ENCODE measurements at places on chromosomes 2 and 18. TPM values are rescaled to one million over a fixed set of nuclear protein-coding genes. Genes with fewer than 3 reads are reported as not detected.
A peak's percentile ranks its signal among the peaks of the same experiment; 100 is the strongest.

GRCh38 chr2:173451941-173452340 lies 97.3 kb downstream of the CDCA7 start:
- DNase-seq, result no peak

- no peak for DNase-seq
These were observed 642 bp upstream of the KCNK3 start for GRCh38 chr2:26691881-26692278.

DNA sequence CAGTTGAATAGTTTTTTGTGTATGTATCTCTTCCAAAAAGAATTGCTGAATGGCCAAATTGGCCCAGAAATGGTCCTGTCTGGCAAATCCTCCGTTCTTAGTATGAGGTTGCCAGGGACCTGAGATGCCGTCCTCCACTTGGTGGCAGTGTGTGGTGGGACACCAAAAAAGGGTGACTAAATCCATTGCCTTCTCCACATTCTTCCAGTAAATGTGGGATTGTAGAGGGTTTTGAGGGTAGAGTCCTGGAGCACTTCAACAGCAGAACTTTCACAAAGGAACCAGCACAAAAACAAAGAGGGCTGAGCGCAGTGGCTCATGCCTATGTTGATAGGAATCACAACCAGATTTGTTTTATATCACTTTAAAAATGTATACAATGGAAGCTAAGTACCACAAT lies 199.9 kb downstream of the BCL2 start:
- DNase-seq, result no peak

TMEM163 gene
- polyA plus RNA-seq, result 1.6 TPM

GRCh38 chr2:127004893-127005600 lies 101.9 kb downstream of the BIN1 start:
- no peak for DNase-seq

DNA sequence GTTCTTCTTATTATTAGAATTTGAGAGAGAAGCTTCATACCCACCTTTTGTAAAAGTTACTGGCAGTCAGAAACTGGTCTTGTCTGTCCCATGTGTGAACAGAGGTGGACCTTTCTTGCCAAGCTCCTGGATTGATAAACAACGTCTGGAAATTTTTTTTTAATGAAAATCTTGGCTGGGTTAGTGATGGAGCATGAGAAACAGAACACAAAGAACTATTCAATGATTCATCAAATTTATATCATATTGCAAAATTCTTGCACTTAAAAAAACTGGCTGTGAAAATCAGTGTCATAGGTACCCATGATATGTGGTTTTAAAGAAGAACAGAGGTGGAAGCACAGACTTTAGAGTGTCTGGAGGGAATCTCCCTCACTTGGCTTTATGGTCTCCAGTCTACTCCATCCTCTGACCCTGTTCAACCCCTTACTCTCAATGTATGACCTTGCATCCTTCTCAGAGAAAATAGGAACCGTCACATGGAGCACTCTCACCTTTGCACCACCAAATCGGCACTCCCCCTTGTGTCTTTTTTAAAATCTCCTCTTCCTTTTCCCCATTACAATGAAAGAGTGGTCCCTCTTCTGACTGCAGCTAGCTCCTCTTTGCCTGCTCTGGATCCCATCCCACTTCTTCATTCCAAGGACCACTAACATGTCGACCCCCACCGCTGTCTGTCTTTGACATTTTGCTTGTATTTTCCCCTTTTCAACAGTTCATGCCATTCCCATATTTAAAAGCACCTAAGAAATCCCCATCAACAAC lies 58.2 kb downstream of the COPS8 start:
- no peak for DNase-seq

CAB39 gene
- 102 TPM for polyA plus RNA-seq

DNA sequence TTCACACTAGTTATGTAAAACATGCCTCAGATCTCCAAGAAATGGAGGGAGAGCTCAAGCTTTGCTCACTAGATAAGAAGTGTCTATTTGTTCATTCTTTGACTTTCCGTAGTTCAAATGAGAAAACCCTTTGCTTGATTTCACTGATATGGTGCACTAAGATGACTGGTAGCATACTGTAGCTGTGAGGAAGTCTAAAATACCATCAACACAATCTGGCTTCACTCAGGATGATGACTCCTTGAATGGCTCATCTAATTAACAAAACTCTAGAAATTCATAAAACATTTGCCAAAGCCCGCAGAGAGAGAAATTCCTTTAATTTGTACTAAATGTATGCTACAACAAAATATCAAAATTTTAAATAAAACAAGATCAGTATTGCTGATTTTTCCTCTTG lies 152.8 kb upstream of the STK17B start:
- no peak for DNase-seq

EHBP1 gene
- 45.0 TPM for polyA plus RNA-seq

GRCh38 chr2:58876126-58876525 lies 635.0 kb upstream of the FANCL start:
- no peak for DNase-seq

DNA sequence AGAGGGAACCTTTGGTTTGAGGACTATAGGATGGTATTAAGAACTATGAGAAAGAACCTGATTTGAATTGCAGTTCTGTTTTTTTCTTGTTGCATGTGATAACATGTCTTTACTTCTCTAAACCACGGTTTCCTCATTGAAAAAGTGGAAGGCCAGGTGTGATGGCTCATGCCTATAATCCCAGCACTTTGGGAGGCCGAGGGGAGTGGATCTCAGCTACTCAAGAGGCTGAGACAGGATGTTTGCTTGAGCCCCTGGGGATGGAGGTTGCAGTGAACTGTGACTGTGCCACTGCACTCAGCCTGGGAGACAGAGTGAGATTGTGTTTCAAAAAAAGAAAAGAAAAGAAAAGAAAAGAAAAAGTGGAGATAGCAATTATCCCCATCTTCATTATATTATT lies 32.3 kb downstream of the SCN9A start:
- no peak for DNase-seq

GRCh38 chr2:173086518-173087213 lies 11.0 kb downstream of the MAP3K20 start:
- DNase-seq, result no peak

- no peak for DNase-seq
These were observed 217.0 kb downstream of the NCK2 start for GRCh38 chr2:105961599-105962146.

DNA sequence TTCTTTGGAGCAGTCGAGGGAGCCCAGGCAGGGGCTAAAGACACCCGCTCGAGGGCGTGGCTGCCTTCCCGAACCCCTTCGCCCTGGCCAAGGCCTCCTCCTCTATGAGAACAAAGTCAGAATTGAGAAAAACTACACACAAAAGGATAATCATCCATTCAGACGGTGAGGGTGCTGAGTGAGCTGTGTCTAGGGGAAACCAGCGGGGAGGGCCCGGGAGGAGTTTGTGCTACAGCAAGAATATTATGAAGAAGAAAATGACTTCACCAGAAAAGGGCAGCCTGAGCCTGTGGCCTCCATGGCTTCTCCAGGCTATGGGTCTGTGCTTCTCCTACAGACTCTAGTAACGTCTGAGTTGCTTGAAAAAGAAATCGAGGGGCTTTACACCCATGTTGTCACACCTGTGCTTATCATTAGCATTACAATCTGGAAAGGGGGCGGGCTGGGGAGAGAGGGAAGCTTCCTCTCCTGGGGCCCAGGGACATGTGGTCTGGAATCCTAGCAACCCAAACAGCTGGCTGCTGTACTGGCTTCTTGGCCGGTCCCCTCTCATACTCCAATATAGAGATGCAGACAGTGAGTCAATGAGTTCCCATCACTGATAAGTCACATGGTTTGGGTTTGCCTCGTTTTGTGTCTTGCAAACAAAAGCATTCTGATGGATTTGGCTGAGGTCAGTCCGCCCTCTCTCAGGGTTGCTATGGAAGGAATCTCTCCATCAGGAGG lies 52.0 kb upstream of the ARL4C start:
- no peak for DNase-seq

NCKAP5 gene
- 8.1 TPM for polyA plus RNA-seq

DNA sequence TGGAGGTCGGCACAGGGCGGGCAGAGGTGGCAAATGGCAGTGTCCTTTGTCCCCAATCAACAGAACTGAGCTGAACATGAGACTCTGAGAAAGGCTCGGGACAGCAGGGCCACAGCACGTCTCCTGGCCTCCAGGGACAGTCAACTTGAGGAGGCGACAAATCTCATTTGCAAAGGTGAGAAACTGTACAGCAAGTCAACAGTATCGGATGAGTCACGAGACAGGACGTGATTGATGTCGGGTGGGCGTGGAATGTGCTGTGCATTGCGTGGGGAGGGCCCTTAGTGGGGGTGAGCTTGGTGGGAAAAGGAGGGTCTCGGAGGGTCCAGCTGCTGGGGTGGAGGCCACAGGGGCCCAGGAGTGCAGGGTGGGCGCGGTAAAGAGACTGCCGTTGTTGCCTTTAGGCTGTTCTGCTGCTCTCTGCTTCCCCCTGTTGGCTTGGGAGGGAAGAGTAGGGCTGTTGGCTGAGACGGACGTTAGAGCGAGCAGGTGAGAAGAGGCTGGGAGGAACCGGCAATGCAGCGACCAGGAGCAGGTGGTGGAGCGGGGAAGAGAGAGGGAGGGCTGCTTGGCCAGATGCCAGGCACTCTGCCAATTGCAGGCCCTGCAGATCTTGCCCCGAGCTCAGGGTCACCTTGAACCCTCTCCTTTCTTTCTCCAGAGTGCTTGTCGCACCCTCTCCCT lies 164.3 kb downstream of the BCL2 start:
- peak; percentile 63 for DNase-seq

DNA sequence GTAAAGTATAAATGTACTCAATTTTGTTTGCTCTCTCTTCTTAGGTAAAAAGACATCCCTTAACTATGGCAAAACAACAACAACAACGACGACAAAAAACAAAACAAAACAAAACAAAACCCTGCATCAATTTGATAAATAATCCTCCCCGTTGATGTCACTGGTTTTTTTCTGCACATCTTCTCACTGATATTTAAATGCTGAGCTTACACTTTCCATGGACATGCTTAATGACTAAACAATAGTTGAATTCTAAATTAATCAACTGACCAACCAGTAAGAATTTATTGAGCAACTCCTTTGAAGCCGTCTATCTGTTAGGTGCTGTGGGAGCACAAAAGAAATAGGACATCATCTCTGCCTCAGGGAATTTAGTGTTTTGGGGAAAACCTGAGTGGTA lies 20.2 kb upstream of the POLE4 start:
- DNase-seq, result no peak

DNA sequence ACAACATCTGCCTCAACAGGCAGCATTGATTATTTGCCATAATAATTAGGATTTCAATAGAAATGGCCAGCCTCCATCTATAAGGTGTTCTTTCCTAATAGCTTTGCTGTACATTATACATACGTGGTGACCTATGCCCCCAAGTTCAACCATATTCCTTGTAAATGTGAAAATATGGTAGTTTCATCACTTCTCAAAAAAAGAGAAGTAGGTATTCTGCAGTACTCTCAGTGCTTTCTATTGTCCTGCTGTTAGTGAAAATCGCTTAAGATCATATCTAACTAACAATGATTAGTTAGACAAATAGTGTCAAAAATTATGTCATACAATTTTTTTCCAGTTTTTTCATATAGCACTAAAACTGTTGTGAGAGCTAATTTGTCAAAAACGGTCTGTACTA lies 79.6 kb downstream of the SLC4A10 start:
- DNase-seq, result no peak

DNA sequence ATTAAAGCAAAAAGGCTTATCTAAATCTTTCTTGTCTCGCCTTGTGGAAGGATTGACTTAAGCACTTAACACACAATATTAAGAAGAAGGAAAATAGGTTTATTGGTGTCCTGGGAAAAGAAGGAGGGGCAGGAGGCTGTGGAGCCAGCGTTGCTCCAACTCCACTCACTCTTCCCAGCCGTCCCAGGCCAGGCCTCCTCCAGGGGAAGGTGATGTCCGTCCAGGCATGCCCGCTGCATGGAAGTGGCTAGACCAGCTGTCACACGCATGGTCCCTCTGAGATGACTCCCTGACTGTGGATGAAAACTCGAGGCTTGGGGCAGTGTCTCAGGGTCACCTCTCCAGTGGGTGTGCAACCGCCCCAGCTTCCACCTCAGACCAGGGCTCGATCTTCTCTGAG lies 281.1 kb downstream of the GALR1 start:
- DNase-seq, result no peak

- no peak for DNase-seq
These were observed 28.4 kb downstream of the TMEM37 start for GRCh38 chr2:119460076-119460475.

ZNF236 gene
- 9.1 TPM for polyA plus RNA-seq

GRCh38 chr2:26861610-26862224 lies 13.8 kb downstream of the DPYSL5 start:
- no peak for DNase-seq

RSAD2 gene
- 6.3 TPM for polyA plus RNA-seq

ASB18 gene
- polyA plus RNA-seq, result 0.17 TPM

MAPK4 gene
- polyA plus RNA-seq, result 10.1 TPM

DNA sequence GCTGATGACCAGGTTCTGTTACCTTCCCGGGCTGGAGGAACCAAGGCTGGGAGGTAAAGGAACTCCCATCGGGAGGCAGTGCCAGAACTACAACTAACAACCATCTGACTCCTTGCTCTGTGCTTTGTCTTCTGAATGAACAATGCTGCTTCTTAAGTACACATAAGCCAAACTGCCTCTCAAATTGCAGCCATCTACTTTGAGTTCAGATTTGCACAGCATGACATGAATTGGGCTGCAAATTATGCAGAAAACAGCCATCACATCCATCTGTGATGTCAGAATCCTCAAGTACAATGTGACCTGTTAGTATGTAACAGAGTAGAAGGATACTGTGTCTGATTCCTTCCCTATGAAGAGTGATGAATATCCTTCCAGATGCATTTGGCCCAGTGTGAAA lies 290.6 kb downstream of the ZNF521 start:
- no peak for DNase-seq

ALK gene
- polyA plus RNA-seq, result 1.4 TPM

GRCh38 chr18:79871481-79872091 lies 73.8 kb downstream of the KCNG2 start:
- DNase-seq, result no peak

DNA sequence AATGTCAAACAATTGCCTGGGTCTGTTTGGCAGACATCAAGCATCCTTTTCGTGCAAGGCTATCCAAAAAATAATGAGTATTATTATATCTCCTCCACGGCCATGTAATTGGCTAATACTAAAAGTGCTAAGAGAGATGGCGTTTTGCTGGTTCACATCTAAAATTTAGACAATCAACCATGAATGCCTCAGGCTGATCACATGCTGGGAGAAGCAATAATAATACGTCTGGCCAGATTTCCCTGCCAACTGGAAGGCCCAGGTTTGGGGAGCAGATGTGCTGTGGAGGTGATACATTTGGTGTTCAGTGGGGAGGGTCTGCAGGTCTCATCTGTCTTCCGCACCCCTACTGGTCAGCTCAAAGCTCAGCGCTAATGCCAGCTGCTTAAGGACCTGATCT lies 60.3 kb upstream of the CREB1 start:
- DNase-seq, result no peak

USP40 gene
- polyA plus RNA-seq, result 50.1 TPM

All from left renal pelvis (tissue), 4 donors.